ENCODE measurements at places on chromosomes 3 and 15. TPM values are rescaled to one million over a fixed set of nuclear protein-coding genes. Genes with fewer than 3 reads are reported as not detected.

Gene TRAT1
- total RNA-seq = 1.1 TPM

Gene LCMT2
- total RNA-seq = 8.1 TPM

Gene IP6K1
- 39.5 TPM for total RNA-seq

Gene TRA2B
- 92.7 TPM for total RNA-seq

Gene FRMD5
- 1.2 TPM for total RNA-seq

Gene CYP8B1
- total RNA-seq = not detected

Gene GNAT1
- total RNA-seq = not detected

Gene ATP6V1A
- 102 TPM for total RNA-seq

Gene VGLL3
- 61.5 TPM for total RNA-seq

Gene SLC28A1
- not detected for total RNA-seq

Gene PARP14
- 131 TPM for total RNA-seq

Gene NR2E3
- 0.26 TPM for total RNA-seq

Gene NEK4
- total RNA-seq = 27.2 TPM

Gene COMMD2
- 49.8 TPM for total RNA-seq

Gene ADGRG7
- total RNA-seq = not detected

Gene CAND2
- total RNA-seq = 7.8 TPM

Gene CCR3
- total RNA-seq = 0.43 TPM

Gene SPESP1
- 1.2 TPM for total RNA-seq

Gene SNTN
- total RNA-seq = not detected

Gene BCHE
- total RNA-seq = 6.8 TPM

Gene PPP1R14D
- 1.3 TPM for total RNA-seq

Gene GOLGA6B
- total RNA-seq = not detected

Gene MESP2
- not detected for total RNA-seq

Gene SCAMP5
- total RNA-seq = 2.6 TPM

Gene UCN2
- not detected for total RNA-seq

Gene SYNPR
- not detected for total RNA-seq
